RWPE1 (cell line): ENCODE measurements at places on chromosomes 12 and 14.

GRCh38 chr12:58041441-58041840, 100.1 kb downstream of the ATP23 start:
- no peak for DNase-seq

DNA sequence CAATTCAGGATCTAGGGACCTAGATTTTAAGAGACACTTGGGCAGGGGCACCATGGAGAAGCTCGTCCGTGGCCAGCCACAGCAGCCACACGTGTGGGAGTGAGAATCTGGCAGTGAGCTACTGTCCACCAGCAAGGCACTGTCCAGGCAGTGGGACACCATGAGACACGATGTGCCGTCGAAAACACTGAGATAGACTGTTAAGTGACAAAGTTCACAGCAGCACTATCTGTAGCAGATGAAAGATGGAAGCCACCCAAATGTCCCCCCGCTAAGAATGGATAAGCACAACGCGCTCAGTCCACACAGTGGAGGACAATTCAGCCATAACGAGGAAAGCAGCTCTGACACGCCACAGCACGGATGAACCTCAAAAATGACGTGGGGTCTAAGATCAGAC, 19.7 kb downstream of the RILPL1 start:
- DNase-seq: no peak

DNA sequence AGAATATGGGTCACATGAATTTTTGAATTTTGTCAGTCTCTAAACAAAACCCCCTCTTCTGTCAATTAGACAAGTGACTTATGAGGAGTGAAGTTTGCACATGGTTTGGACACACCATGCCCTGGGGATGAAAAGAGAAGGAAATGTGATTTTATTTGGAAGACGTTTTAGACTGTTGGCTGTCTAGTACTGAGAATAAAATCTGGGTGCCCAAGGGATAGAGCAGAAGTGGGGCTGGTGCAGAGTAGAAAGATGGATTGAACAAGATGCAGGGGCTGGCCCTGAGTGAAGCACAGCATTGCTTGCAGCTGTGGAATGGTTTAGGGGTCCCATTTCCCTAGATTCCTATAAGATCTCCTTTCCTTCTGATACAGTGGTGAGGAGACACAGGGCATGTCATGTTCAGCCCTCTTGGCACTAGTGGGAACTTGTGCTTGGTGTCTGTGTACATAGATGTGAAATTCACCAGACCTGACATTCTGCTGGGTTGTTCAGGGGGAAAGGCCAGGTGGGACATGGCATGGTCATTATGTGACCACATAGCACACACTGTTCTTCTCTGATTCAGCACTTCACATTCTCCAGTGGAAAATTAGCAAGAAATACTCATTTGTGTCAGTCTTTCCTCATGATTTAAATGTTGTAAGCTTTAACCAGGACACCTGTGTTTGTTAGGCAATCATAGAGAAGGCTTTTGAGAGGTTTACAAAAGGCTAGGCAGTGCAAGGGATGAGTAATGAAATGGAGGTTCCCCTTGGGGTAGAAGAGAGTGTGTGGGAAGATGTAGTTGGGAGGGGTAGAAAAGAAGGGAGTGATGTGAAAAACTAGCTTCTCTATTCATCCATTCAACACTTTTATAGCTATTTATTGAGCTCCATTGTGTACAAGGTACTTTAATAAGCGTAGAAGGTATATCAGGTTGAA, 202.3 kb upstream of the IGF1 start:
- no peak for DNase-seq

DNA sequence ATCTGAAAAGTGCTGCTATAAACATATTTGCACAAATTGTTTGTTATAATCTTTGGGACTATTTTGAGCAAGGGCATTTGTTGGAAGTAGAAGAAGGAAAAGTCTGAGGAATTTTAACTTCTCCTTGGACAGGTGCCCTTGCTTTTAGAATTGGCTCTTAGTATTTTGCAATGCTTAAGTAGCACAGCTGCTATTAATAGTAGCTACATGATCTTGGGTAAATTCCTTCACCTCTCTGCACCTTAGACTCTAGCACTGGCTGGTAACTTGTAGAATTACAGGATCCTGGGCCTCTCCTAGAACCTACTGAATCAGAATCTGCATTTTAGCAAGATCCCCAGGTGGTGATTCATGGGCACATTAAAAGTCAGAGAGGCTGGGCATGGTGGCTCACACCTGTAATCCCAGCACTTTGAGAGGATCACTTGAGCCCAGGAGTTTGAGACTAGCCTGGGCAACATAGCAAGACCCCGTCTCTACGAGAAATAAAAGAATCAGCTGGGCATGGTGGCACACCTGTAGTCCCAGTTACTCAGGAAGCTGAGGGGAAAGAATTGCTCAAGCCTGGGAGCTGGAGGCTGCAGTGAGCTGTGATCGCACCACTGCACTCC, 10.8 kb upstream of the TMEM120B start:
- DNase-seq: no peak

DNA sequence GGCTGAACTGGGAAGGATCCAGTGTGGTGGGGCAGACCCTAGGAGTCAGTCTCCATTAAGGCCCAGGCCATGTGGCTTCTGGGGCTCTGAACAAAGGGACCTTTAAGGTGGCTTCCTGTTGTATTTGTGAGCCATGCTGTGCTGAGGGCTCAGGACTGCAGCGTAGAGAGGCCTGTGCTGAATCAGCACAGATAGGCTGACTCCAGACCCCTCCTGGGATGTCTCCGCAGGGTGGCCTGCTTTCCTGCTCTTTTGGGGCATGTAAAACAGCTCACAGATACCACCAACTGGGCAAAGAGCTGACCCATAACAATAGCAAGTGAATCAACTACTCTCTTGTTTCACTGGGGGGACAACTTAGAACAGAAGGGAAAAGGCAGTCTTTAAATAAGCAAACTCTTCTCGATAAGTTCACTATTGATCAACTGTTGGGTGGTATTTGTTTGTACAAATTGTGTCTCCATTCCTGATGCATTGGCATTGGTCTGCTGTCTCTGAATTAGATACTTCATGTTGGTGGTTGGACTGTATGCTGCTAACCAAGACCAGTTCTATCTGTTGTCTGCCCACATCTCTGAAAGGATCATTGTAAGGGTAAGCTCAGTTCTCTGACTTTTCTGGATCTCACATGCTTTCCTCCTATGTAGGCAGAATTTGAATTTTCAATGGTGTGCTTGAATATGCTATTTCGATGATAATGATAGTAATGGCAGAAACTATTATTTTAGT, 71.8 kb downstream of the MYRFL start:
- no peak for DNase-seq

DNA sequence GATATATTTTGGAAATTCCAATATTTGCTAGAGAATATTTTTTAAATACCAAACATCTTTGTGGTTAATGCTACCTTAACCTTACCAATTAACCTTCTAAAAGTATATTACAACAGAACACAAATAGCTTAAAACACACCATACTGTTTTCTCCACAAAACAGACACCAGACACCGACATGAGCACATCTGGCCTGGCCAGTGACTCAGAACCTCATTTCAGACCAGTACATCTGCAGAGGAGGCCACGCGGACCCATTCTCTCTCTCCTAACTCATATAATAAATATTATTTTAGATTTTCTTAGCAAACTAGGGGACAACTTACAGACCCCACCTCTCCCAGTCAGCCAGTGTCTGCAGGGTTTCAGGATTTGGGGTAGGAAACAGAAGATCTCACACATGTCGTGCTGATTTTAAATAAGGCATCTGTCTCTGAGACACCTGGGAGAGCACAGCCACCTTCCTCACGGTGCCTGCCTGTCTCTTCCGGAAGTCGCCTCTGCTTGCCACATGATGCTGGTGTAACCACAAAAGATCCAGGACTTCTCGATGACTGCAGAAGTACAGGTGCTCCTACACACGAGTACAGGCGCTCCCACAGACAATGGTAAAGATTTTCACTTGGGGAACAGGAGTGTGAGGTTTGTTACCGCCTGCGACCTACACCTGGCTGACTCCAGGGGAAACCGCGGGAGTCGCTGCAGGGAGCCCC, 9.7 kb upstream of the ANKLE2 start:
- no peak for DNase-seq

GRCh38 chr12:62793256-62794217, 141.4 kb downstream of the PPM1H start:
- peak; percentile 70 for DNase-seq

GRCh38 chr14:104302794-104303405, 164.5 kb downstream of the KIF26A start:
- DNase-seq: no peak

DNA sequence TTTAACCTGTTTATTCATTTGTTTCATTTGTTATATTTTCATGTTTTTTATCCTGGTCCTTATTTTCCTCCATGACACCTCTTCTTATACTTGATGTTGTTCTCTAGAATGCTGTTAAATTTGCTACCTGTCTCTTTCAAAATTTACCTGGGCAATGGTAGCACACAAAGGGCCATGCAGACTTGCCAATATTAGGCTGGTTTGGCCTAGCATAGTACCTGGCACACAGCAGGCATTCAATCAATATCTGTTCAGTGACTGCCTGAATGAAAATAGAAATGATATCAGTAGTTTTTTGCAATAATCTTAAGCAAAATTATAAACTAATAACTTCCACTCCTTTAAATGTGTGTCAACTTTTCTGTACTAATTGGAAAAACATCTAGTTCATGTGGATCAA, 325.1 kb downstream of the APAF1 start:
- DNase-seq: no peak

GRCh38 chr12:13208533-13209435, 12.3 kb downstream of the EMP1 start:
- no peak for DNase-seq

- no peak for DNase-seq
These were observed 75.2 kb downstream of the NTS start for GRCh38 chr12:85949253-85949652.

- DNase-seq: no peak
These were observed 159.7 kb upstream of the BMP4 start for GRCh38 chr14:54116198-54116885.

GRCh38 chr14:68364792-68365192, 428.1 kb downstream of the ZFP36L1 start:
- DNase-seq: no peak

DNA sequence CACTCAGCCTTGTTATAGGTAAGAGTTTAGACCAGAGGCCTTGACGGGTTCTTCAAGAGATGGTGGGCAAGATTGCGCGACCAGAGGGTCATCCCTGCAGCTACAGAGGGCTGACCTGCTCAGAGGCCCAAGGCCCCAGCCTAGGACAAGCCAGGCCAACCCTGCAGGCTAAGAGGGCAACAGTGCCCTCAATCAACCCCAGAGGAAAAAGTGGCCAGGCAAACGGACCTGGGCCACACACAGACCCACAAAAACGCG, 1.3 kb downstream of the SSH1 start:
- no peak for DNase-seq

DNA sequence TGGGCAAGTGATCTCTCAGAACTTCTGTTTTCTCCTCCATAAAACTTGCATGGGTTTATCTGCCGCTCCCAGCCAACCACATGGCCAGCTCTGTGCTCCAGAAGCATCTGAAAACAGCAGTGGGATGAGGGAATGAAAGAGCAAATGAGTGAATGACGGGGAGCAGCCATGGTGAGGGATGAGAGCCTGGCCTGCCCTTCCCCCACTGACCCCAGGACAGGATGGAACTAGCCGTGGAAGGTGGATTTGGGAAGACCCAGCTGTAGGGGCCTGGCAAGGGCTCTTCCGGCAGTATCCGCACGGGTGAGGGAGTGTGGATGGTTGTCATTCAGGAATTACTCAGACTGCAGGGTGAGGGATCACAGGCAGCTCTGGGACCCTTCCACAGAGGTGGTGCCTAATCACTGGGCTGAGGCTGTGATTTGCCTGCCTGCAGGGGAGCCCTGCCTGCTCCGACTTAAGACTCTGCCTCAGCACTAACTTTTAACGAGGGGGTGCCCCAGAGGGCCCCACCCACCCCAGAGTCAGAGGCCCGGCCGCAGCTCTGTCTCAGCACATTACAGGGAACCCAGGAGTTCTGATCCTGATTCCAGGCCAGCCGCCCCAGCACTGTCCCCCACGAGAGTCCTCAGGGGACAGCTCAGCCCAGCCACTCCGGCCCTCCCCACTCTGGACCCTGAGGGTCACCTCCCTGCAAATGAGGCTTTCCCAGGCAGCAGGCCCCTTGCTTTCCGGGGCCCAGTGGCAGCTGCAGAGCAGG, 136.8 kb upstream of the C14orf180 start:
- DNase-seq: no peak

DNA sequence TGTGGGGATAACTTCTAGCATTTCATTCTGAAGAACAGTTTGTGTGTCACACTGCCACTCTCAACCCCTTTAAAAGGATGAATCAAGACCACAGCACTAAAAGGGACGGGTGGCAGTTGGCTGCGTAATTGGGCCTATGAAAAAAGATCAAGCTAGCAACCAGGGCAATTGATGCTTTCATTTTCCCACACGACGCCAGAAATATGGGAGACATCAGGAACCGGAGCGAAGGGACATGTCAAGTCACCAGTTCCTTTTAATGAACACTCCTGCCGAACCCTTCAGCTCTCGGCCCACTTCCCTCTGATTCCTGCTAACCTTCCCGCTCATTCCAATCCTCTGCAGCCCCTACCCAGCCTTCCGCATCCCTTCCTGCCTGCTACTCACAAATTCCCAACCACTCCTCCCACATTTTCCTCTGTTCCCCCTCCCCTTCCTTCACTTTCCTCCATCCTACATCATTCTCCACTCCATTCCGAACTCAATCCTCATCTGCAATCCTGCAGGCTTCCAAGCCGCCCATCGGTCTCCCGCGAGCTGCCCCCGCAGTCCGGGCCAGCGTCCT, 753 bp downstream of the CSRNP2 start:
- DNase-seq: peak; percentile 45

GRCh38 chr14:52900731-52901130, 50.1 kb downstream of the FERMT2 start:
- peak; percentile 33 for DNase-seq

GRCh38 chr14:22613736-22614239, 15.7 kb downstream of the ABHD4 start:
- DNase-seq: no peak

DNA sequence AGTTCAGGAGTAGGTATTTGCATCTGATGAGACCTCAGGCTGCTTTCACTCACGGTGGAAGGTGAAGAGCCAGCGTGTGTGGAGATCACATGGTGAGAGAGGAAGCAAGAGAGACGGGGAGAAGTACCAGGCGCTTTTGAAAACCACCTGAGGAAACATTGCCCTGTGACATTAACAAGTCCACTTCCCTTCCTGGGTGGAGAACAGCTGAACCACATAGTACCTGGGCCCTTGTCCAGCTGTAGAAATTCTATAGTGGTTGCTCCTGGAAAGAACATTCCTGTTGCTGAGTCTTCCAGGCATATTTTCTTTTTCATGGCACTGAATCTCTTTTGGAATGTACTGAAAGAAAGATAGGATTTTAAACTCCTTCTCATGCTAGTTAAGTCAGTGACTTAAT, 87.3 kb upstream of the RIN3 start:
- DNase-seq: no peak
